ENCODE measurements at places on chromosomes 16 and 17.
A peak's percentile ranks its signal among the peaks of the same experiment; 100 is the strongest.

DNA sequence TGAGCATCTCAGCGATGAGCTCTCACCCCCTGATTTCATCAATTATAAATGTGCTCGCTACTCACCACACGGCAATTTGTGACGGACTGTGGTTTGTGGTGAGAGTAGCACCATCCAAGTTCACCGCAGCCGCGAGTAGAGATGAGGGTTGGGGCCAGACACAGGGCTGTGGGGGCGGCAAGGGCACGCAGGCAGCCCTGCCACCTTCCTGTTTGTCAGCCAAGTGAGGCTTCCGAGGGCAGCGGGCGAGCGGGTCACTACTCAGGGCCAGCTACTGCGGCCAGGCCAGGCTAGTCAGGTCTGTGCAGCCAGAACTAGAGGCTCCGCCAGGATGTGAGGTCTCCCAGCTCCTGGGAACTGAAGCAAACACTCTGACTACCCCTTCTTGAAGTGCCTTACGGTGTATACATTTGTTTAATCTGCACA is 39.6 kb upstream of the MEOX1 start:
- H3K36me3 ChIP-seq, result no peaks in the 10 kb centered on the region
- H3K27ac ChIP-seq, result no peak overlapping the region
- no peak overlapping the region for H3K4me3 ChIP-seq
- no peaks in the 10 kb centered on the region for H3K27me3 ChIP-seq
- H3K4me1 ChIP-seq, result peaks cover 24% of the 10 kb centered on the region

DNA sequence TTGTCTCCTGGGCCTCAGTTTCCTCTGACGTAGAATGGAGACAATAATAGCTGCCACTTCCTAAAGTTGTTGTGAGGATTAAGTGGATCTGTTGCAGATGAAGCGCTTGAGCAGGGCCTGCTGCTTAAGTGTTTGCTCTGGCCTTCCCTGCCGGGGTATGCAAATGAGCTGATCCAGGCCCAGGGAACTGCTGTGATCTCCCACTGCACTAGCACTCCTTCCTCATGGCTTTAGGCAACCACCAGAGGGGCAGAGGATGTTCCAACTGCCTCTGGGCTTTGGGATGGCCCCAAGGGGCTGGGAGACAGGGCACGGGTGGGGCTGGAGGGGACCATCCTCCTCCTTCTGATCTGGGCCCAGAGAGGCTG is 6.2 kb downstream of the SBK1 start:
- H3K4me3 ChIP-seq, result no peak overlapping the region
- no peaks in the 10 kb centered on the region for H3K27me3 ChIP-seq
- H3K27ac ChIP-seq, result no peak overlapping the region

- no peaks in the 10 kb centered on the region for H3K4me1 ChIP-seq
- H3K4me3 ChIP-seq, result no peak overlapping the region
- H3K36me3 ChIP-seq, result no peaks in the 10 kb centered on the region
- H3K27ac ChIP-seq, result no peak overlapping the region
- no peaks in the 10 kb centered on the region for H3K27me3 ChIP-seq
- DNase-seq, result no peak
Observed at GRCh38 chr17:67629971-67630320, 87.8 kb upstream of the NOL11 start.

DNA sequence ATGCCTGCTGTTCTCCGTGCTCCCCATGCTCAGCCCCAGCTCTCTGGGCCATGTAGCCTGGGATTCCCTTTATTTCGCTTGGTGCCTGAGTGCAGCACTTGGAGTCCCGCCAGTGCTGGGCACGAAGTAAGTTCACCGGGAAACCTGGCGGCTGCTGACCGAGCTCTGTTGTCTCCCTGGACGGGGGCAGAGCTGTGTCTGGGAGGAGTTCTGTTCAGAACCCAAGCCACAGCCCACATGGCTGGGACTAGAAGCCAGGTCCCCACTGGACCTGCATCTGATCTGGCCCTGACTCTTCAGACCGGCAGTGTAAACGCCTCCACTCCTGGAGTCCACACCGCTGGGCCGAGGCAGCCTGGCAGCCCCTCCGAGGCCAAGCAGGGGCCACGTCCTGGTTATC is 37.5 kb upstream of the CIBAR2 start:
- no peaks in the 10 kb centered on the region for H3K27me3 ChIP-seq
- no peak for DNase-seq
- peaks cover 73% of the 10 kb centered on the region for H3K4me1 ChIP-seq
- H3K4me3 ChIP-seq, result no peak overlapping the region
- no peak overlapping the region for H3K27ac ChIP-seq

DNA sequence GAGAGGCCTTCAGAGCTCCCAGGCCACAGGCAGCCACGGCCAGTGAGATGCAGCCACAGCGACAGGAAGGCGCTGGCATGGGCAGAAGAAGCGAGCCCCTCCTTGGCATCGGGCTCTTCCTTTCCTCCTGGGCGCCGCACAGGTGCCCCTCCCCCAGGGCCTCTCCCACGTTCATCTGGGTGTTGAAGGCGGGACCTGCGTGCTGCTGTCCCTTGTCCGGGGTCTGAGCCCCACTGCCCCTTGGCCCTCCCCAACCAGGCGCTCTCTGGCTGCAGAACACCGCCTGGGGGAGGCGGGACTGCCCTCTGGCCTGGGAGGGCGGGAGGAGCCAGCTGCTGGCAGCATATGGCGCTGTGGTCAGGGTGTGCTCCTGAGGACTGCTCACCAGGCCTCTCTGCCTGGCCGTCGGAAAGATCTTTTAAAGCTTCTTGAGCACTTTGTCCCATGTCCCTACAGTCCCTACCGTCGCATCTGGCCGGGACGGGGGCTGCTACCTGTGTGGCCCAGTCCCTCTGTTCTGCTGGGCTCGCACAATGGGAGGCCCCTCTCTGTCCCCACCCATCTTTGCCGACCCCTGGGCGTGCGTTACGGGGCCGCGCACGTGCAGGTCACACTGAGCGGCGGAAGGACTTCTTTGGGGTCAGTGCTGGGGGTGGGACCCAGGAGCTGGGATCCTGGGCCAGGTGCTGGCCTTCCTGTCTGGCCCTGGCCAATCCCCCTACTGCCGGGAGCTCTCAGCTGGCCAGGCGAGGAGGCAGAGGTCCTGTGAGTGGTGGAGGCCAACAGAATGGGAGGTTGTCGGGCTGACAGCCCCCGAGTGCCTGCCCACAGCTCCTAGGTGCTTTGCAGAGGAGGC is 1.7 kb downstream of the SLC25A10 start:
- no peak for DNase-seq
- peaks cover 16% of the 10 kb centered on the region for H3K4me1 ChIP-seq
- H3K36me3 ChIP-seq, result no peaks in the 10 kb centered on the region
- H3K27ac ChIP-seq, result no peak overlapping the region

DNA sequence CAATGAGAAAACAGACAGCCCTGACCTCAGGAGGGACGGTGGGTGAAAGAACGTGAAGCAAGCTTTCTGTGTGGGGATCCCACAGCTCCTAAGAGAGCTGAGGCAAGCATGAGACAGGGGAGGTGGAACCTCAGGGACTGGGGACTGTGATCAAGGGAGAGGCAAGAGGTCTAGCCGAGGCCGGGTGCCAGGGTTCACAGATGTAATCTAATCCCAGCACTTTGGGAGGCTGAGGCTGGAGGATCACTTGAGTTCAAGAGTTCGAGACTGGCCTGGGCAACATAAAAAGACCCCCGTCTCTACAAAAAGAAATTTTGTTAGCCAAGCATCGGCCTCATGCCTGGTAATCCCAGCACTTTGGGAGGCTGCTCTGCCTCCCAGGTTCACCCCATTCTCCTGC is 4.5 kb upstream of the ADAM11 start:
- DNase-seq, result no peak
- H3K27me3 ChIP-seq, result no peaks in the 10 kb centered on the region
- H3K36me3 ChIP-seq, result no peaks in the 10 kb centered on the region
- peaks cover 17% of the 10 kb centered on the region for H3K4me1 ChIP-seq
- H3K27ac ChIP-seq, result no peak overlapping the region
- H3K4me3 ChIP-seq, result no peak overlapping the region

GRCh38 chr17:65027305-65027704 is 29.2 kb downstream of the GNA13 start:
- H3K4me3 ChIP-seq, result no peak overlapping the region
- DNase-seq, result no peak
- peaks cover 52% of the 10 kb centered on the region for H3K4me1 ChIP-seq
- H3K36me3 ChIP-seq, result no peaks in the 10 kb centered on the region
- no peaks in the 10 kb centered on the region for H3K27me3 ChIP-seq

DNA sequence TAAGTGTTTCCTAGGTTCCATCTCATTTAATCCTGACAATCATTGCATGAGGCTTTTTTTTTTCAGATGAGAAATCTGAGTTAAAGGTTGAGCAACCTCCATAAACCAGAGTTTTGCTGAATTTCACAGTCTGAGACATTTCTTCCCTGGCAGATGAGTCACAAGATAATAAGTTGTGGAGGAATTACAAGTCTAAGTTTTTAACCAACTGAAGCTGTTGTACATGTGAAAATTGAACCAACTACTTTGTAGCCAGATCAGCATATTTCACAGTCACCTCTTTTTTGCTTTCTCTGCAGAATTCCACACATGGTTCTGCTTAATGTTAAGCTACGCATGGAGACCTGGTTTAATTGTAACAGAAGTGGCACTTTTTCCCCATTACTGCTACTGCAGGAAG is 765.6 kb downstream of the CDH11 start:
- no peak for DNase-seq
- no peaks in the 10 kb centered on the region for H3K36me3 ChIP-seq
- H3K27me3 ChIP-seq, result no peaks in the 10 kb centered on the region
- H3K4me1 ChIP-seq, result no peaks in the 10 kb centered on the region
- no peak overlapping the region for H3K27ac ChIP-seq
- H3K4me3 ChIP-seq, result no peak overlapping the region

DNA sequence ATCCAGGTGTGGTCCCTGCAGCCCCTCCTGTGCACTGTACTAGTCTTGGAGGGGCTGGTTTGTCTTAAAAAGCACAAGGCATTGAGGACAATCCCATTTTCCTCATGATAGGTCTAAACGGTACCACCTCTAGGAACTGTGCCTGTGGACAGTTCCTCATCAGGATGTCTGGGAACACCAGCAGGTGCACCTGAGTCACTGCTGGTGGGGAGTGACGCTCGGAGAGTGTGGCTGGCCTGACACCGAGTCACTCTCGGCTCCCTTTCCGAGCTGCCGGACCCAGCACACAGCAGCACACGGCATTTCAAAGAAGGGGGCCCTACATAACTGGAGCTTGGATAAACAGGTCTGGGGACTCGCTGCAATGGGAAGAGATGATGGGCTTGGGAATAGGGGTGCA is 25.6 kb downstream of the LRRC75A start:
- no peaks in the 10 kb centered on the region for H3K27me3 ChIP-seq
- no peak for DNase-seq
- H3K27ac ChIP-seq, result no peak overlapping the region
- H3K4me1 ChIP-seq, result peaks cover 11% of the 10 kb centered on the region
- no peaks in the 10 kb centered on the region for H3K36me3 ChIP-seq

DNA sequence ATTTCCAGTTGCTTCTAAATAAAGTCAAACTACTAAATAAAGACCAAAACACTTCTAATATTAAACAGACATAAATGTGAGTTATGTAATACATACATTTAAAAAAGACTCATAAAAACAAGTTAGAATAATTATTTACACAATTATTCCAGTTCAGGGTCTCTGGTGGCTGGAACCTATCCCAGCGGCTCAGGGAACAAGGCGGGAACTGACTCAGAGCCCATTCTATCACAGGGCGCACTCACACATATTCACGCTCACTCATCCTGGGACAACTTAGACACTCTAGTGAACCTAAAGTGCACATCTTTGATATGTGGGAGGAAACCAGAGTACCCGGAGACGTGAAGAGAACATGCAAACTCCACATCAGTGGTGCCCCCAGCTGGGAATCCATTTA is 25.0 kb downstream of the PLXDC1 start:
- H3K4me1 ChIP-seq, result peaks cover 6% of the 10 kb centered on the region
- H3K27ac ChIP-seq, result no peak overlapping the region
- H3K4me3 ChIP-seq, result no peak overlapping the region
- no peak for DNase-seq
- H3K36me3 ChIP-seq, result no peaks in the 10 kb centered on the region
- H3K27me3 ChIP-seq, result no peaks in the 10 kb centered on the region

DNA sequence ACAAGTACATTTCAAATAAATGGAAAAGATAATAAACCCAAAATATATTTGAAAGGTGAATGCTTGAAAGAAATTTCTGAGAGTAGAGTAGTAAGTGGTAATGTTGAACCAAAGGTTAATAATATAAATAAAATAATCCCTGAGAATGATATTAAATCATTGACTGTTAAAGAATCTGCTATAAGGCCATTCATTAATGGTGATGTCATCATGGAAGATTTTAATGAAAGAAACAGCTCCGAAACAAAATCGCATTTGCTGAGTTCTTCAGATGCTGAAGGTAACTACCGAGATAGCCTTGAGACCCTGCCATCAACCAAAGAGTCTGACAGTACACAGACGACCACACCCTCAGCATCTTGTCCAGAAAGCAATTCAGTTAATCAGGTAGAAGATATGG is 84.2 kb downstream of the C17orf58 start:
- DNase-seq, result no peak
- H3K36me3 ChIP-seq, result peaks cover 18% of the 10 kb centered on the region
- H3K4me3 ChIP-seq, result no peak overlapping the region
- no peak overlapping the region for H3K27ac ChIP-seq
- peaks cover 7% of the 10 kb centered on the region for H3K4me1 ChIP-seq

- H3K4me3 ChIP-seq, result no peak overlapping the region
- no peak for DNase-seq
- no peaks in the 10 kb centered on the region for H3K27me3 ChIP-seq
- no peaks in the 10 kb centered on the region for H3K36me3 ChIP-seq
- H3K4me1 ChIP-seq, result peaks cover 48% of the 10 kb centered on the region
Observed at GRCh38 chr17:60506312-60506711, 19.7 kb downstream of the APPBP2 start.

DNA sequence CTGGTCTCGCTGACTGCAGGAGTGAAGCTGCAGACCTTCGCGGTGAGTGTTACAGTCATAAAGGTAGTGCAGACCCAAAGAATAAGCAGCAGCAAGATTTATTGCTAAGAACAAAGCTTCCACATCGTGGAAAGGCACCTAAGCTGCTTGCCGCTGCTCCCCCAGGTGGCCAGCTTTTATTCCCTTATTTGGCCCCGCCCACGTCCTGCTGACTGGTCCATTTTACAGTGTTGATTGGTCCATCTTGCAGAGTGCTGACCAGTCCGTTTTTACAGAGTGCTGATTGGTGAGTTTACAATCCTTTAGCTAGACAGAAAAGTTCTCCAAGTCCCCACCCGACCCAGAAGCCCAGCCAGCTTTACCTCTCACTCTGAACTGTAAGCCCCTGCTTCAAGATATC is 227.8 kb downstream of the ABCC12 start:
- no peaks in the 10 kb centered on the region for H3K36me3 ChIP-seq
- H3K27ac ChIP-seq, result no peak overlapping the region
- H3K27me3 ChIP-seq, result no peaks in the 10 kb centered on the region
- no peaks in the 10 kb centered on the region for H3K4me1 ChIP-seq

DNA sequence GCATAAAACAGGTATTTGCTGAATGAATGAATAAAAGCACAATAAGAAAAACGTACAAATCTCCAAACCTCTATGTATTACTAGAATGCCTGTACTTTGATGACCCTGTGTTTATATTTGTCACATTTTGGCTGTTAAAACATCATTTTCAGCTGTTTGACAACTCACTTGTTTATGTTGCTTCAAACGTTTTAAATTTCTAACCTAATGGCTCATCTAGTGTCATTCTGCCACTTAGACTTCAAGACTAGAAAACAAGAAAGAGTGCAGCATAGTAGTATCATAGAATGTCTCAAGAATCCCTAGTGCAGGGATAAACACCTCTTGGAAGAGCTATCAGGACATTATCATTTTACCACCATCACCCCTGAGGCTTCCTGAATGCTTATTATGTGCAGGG is 19.4 kb upstream of the PMP22 start:
- no peaks in the 10 kb centered on the region for H3K4me1 ChIP-seq
- H3K27ac ChIP-seq, result no peak overlapping the region
- DNase-seq, result no peak

GRCh38 chr16:79089735-79090284 is 510.7 kb downstream of the MAF start:
- DNase-seq, result no peak
- no peaks in the 10 kb centered on the region for H3K27me3 ChIP-seq
- H3K4me3 ChIP-seq, result peak overlapping the region; percentile 52
- no peaks in the 10 kb centered on the region for H3K36me3 ChIP-seq
